ENCODE measurements at places on chromosomes 11 and 22.

- peak; percentile 77 for DNase-seq
Measured at GRCh38 chr11:64759722-64760719, at the start of gene PYGM. TSS of gene PYGM (minus strand) at chr11:64759974. CDS start at chr11:64759898, 76 bp downstream.

DNA sequence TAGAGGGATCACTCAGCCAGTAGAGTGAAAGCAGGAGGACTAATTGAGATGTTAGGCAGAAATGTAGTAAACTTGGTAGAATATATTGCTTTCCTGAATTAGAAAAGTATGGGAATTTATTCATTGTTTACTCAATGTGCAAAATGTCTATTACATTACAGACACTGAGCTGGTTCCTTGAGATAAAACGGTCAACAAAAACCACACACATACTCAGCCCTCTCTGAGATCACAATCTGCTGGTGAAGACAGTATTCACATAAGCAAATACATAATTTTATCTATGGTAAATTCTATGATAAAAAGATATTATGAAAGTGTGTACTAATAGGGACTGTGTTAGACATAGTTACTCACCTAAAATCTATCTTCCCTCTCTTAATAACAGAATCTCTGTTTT lies 833.5 kb downstream of the KCNA4 start:
- DNase-seq, result no peak

DNA sequence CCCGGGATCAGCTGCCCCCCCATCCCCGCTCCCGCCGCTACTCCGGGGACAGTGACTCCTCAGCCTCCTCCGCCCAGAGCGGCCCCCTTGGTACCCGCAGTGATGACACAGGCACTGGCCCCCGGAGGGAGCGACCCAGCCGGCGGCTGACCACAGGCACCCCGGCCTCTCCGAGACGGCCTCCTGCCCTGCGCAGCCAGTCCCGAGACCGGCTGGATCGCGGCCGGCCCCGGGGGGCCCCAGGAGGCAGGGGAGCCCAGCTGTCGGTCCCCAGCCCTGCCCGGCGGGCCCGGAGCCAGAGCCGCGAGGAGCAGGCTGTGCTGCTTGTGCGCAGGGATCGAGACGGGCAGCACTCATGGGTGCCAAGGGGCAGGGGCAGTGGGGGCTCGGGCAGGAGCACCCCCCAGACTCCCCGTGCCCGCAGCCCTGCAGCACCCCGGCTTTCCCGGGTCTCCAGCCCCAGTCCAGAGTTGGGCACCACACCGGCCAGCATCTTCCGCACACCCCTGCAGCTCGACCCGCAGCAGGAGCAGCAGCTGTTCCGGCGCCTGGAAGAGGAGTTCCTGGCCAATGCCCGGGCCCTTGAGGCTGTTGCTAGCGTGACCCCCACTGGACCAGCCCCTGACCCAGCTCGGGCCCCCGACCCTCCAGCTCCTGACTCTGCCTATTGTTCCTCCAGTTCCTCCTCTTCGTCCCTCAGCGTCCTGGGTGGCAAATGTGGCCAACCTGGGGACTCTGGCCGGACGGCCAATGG lies 3.9 kb downstream of the RASL10A start:
- DNase-seq, result no peak

DNA sequence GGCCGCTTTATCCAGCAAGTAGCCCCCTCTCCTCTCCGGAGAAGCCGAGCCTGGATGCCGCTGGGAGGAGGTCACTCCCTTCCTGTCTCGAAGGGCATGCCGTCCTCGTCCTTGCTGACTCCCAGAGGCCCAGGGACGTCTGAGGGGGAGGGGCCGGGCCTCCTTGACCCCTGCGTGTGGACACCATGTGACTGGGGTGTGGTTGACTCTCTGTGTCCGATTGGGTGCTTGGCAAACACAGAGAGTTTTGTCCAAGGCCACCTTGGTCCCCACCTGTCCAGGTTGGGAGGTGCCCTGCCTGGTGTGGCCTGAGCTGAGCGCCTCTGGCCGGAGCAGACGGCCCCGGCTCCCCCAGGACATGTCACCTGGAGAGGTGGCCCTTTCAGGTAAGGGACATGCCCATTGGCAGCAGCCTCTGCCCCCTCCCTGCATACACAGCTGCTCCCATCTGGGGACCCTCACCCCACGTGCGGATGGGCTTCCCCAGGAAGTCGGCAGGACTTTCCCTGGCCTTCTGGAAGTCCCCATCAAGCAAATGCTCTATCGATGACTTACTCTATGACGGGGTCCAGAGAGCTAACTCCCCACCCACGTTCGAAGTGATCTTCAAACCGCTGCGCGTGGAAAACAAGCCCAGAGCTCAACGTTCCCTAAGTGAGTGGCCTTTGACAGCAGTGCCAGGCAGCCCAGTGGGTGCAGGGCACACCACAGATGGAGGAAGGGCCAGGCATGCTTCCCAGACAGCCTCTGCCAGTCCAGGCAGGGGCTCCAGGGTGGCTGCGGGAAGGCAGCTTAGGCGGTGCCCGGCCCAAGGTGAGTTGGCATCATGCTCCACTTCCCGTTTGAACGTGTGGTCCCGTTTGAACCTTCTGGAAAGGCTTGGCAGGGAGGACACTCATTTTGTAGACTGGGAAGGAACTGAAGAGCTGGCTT lies at the start of gene SMIM38:
Gene SMIM38, plus strand, starts transcription at position 634 of the 933 bp plus-strand sequence. CDS start 1,912 bp downstream, outside the sequence.
- DNase-seq, result no peak

- no peak for DNase-seq
Measured at GRCh38 chr11:33636104-33636503, 64.5 kb downstream of the C11orf91 start.

DNA sequence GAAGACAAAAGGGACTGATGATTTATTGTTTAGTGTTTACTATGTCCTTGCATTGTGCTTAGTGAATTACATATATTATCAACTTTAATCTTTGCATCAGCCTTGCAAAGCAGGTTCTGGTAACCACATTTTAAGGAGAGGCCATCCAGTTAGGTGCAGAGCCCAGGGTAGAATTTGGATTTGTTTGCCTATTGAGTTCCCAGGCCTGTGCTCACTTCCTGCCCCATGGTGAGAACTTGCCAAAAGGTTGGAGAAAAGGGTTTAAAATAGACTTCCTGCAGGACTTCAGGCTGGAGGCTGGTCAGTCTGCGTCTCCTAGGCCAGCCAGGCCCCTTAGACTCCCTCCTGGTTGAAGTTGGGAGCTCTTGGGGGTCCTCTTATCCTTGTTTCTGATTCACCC lies 72.1 kb downstream of the ATXN10 start:
- DNase-seq, result no peak

DNA sequence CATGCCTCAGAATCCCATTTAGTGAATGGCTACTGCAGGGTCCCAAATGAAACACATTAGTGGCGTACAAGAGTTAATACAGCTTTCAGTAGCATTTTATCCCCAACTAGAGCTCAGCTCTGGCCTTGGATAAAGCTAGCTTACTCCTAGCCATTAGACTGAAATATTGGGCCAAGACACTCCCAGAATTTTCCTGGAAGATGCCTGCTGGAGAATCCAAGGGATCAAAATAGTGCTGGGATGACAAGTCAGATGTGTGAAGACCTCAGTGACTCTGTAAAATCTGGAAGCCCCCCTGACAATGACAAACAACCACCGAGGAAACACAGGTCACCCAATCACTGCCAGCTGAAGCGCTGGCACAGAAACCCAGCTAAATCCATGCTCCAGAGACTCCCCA lies 303.1 kb upstream of the SORL1-AS1 start:
- no peak for DNase-seq

DNA sequence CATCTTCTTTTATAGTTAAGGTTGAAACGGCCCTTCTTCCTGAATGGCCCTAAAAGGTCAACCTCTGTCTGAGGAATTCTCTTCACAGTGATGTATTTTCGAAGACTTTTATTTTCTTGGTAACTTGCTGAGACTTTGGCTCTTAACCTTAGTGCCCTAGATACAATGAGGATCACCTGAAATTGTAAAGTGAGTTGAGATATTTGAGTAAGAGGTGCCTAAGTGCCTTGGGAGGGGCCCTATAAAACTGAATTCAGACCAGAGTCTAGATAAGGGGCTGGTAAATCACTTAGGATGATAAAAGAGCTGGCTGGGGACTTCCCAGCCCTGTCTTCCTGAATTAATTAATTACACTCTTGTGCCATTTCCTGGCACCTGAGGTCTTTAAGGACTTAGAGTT lies 505.6 kb upstream of the KIRREL3 start:
- DNase-seq, result no peak

DNA sequence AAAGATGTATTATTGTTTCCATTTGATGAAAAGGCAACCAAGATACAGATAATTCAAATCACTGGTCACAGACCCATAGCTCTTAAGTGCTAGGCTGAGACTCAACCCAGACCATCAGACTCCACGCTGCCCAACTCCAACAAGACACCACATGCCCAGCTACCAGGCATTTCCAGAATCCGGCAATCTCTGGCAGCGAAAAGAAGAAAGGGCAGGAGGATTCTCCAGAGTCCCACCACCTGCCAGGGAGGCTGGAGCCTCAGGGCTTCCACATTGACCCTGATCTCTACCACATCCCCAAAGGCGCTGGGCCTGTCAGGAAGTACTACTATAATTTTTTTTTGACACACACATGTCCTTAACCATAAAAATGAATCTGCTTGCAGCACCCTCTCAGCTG lies 61.4 kb upstream of the ARFGAP3 start:
- DNase-seq, result no peak

DNA sequence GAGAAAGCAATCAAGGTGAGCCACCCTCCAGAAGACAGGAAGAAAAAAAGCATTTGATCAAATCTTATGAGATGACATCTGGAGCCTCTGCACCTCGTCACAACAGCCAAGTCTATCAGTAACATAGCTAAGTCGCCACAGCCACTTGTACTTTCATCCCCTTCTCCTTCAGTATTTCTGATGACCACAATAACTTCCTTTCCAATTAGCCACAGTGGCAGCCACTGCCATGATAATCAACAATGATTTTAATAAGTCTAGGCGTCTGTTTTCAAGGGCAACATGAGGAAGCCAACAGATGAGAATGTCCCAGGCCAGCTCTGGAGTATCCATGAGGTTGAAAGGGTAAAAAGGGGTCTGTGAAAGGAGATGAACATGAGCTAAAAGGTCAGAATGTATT lies 29.9 kb downstream of the RBFOX2 start:
- no peak for DNase-seq

All from nephron progenitor cell (in vitro differentiated cells).